ENCODE measurements at places on chromosomes 5 and 9.
A peak's percentile ranks its signal among the peaks of the same experiment; 100 is the strongest.

DNA sequence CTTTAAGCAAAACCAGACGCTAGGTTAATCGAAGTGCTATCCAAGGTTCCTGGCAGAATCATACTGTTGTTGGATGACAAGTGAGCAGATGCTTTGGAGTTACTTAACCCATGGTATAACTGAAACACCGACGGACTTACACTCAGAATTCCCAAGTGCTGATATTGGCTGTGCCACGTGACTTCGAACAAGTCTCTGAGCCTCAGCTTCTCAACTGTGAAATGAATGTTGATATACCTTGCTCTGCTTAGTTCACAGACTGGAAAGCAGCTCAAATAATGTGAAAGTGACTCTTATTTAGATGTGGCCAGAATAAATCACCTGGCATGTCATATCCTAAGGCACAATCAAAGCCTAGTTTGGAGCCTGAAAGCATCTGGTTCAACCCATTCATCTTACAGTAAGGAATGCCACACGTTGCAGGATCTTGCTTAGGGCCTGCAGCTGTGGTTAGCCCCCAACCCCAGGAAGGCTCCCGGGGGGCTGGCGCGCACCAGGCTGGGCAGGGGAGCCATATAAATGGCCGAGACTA lies 759 bp downstream of the GEMIN5 start:
- DNase-seq, result no peak

DNA sequence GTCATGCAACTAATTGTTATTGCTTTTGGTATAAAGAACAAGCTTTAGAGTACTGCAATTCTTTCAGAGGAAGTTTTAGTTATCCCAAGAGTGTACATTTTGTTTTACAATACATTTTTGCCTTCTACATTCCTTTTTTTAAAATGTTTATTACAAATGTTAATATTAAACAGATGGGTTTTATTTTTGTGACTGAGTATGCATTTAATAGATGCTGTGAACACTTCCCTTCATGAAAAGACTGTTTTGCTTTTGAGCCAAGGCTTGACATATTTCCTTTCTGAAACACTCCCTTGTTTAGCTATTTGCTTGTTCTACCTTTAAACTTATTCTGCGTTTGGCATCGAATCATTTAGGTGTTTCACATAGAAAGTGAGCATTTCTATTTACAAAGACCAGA lies 14.8 kb upstream of the ZNF474 start:
- no peak for DNase-seq

DNA sequence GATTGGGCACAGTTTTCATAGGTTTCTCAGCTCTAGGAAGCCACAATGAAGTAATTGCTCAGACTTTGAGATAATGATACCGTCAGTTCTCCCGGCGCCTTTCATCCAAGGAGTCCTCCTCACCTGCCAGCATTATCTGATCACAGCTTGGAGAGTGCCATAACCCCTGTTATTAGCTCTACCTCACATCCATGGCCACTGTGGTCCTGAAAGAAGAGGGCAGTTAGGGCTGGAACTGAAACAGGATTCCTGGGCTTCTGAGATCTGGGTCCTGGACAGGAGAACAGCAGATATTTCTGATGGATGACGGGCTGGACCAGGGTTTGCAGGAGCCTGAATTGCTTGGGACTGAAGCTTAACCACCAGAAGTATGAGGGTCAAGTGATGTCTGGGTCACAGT lies 13.5 kb downstream of the RGS3 start:
- no peak for DNase-seq

GRCh38 chr9:100591139-100591538 lies 13.3 kb downstream of the CAVIN4 start:
- no peak for DNase-seq

GRCh38 chr5:57442080-57442839 lies 40.4 kb downstream of the ACTBL2 start:
- no peak for DNase-seq

DNA sequence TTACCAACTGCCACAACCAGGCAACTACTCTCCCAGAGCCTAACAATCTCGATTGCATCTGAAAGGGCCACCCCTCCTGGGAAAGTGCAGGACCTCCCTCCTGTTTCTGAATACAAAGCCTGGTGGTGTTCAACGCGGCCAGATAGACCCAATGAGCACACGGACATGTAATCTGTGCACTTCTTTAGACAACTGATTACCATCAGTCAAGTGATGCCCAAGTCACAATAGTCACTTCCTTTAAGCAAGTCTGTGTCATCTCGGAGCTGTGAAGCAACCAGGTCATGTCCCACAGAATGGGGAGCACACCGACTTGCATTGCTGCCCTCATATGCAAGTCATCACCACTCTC lies 739 bp downstream of the C9orf72 start:
- DNase-seq, result no peak

DNA sequence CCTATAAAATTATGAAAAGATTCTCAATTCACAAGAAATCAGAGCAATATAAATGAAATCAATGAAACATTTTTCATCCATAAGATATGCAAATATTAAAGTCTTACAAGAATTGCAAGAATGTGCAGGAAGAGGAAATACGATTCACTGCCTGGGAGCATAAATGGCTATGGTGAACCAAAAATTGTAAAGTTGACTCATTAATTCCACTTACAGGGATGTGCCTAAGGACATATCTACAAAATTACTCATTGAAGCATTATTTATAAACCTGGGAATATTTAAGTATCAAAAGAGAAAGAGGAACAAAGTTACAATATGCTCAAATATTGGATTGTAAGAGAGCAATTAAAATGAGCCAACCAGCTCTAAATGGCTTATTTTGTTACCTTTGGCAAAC lies 6.9 kb upstream of the NIPSNAP3A start:
- DNase-seq, result no peak

- DNase-seq, result no peak
Observed at GRCh38 chr5:52448111-52448510, 339.6 kb upstream of the ITGA1 start.

DNA sequence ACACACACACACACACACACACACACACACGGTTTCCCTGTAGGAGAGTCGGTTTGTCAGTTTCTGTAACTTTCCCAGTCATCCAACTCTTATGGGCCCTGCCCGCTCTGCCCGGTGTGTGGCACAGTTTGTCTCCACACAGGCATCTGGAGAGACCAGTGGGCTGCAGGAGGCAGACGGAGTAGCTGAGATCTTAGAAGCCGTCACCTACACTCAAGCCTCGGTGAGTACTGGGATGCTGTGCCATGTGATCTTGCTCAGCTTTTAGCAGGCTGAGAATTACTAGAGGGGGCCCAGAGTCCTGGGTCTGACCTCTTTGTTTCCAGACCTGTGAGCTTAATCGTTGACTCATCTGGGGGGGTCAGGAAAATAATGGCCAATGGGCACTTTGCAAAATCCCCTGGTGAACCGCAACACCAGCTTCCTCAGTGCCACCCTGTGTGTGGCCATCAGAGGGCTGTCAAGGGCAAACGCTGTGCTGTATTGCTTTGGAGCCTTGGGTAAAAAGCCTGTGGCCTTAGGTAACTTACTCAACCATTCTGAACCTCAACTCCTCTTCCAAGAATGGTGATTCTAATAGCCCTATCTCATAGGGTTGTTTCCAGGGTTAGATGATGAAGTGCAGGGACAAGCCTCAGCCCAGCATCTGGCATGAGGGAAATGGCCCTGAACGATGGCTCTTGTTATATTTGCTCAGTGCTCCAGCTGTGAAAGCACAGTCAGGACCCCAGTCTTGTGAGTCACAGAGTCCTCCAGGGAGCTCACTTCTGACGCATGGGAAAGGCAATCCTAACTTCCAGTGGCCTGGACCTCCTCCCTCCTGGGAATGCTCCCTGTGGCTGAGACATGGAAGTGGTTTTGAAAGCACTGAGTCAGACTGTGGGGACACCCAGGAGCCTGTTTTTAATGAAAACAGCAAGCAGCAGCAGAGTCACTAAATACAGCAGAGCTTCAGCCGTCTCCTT lies 45.6 kb downstream of the COL15A1 start:
- peak; percentile 42 for DNase-seq

GRCh38 chr9:35370241-35370640 lies 119.7 kb upstream of the RUSC2 start:
- no peak for DNase-seq

GRCh38 chr5:136084698-136085097 lies 47.9 kb upstream of the SMAD5 start:
- DNase-seq, result no peak

DNA sequence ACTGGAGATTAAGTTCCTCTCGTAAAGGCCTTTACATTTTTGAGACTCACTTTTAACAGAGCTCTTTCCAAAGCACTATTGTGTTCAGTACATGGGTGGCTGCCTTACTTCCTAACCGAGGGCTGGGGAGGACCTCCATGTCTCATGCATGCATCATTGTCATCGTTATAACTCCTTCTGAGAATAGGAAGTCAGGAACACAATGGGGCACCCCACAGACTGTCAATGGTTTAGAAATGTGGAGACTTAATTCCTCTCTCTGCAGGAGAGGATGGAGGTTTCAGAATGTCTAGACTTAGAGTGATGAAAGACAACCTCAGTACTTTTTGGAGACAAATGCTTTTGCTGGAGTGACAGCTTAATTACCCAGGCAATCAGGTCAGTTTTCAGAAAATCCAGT lies 83.9 kb downstream of the PRLR start:
- no peak for DNase-seq

DNA sequence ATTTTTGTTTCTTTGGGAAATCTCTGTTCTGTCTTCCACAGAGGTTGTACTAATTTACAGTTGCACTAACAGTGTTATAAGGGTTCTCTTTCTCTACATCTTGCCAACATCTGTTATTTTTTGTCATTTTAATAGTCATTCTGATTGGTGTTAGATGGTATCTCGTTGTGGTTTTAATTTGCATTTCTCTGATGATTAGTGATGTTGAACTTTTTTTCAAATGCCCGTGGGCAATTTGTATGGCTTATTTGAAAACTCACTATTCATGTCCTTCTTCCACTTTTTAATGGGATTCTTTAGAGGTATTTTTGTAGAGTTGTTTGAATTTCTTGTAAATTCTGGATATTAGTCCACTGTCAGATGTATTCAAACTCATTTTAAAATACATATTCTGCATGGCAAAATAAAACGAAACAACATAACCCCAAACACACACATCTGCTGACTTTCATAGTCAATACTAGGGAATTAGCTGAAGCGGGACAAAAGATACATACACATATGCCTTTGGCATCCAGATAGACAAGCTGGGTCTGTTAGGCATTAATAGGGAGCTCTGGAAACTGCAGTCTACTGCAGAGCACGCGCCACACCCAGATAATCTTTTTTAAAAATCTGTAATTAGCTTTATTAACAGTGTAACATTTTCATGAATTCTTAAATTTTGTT lies 5.8 kb upstream of the SPATA31C2 start:
- DNase-seq, result no peak

DNA sequence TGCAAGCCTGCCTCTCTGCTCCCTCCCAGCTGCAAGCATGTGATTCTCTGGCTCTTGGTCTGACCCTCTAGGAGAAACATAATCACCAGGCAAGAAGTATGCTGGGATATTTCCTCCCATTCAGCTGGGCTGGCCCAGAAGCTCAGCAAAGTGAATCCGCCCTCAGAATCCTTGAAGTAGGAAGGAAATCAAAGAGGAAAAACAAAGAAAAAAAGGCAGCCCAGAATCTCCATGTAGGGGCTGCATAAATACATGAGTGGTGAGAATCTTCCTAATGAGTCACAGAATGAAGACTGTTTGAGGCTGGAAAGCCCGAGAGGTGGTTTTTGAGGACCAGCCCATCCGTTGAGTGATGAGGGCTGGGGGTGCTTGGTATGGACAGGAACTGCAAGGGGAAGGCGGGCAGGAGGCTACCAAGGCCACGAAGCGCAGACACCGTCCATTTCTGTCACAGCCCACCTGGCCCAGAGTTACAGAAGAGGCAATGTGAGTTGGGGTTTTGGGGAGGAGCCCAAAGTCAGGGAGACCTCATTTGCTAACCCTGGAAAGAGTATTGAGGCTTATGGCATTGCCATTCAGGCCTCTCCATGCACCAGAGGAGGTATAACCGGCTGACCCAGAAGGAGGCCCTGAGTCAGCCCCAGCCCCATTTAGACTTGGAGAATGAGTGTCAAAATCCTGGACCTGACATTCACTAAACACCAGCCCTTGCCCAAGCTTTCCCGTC lies 33.4 kb upstream of the TGFBR1 start:
- DNase-seq, result no peak

DNA sequence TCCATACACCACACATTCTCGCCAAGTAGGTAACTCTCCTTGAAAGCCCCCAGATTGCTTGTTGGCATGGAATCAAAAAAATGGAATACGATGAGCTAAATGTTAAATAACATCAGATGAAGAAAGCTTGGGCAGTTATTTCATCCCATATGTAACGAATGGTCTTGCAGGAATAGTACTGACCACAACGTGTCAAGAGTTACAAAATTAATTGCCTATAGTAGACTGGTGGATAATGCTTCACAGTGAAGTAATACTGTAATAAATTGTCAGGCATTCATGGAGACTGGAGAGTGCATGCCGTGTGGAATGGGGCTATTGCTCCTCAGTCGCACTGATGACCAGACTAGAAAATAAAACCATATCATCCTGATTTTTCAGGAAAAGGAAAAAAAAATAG lies 1628.7 kb downstream of the MAT2B start:
- no peak for DNase-seq

- no peak for DNase-seq
Observed at GRCh38 chr9:35813434-35814105, 1.3 kb downstream of the HINT2 start.

DNA sequence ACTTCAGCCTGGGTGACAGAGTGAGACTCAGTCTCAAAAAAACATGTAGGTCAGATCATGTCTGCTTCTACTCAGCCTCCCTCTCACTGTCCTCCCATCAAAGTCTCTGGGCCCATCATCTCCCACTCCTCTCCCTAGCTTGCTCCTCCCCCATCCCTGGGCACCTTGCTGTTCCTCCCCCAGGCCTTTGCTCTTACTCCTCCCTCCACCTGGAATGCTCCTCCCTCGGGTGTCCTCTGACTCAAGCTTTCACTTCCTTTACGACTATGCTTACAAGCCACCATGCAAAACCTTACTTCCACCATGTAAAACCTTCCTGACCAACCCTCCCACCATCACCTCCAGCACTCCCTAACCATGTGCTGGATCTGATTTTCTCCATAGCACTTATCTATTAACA lies 51.5 kb downstream of the MTMR12 start:
- DNase-seq, result no peak

- no peak for DNase-seq
Observed at GRCh38 chr5:111703662-111704061, 53.3 kb downstream of the NREP start.

DNA sequence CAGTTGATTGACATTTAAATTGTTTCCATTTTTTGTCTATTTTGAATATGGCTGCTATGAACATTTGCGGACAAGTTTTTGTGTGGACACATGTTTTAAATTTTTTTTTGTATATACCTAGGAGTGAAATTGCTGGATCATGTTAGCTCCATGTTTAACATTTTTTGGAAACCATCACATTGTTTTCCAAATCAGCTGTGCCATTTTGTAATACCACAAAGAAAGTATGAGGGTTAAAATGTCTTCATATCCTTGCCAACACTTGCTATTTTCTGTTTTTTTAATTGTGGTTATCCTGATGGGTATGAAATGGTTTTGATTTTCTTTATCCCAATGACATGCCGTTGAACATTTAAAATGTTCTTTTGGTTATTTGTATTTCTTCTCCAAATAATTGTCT lies 52.1 kb downstream of the CARTPT start:
- no peak for DNase-seq
